Caco-2 (cell line): ENCODE measurements at places on chromosomes 6 and 20.
A peak's percentile ranks its signal among the peaks of the same experiment; 100 is the strongest.

- no peaks in the 10 kb centered on the region for H3K36me3 ChIP-seq
- no peak overlapping the region for H3K27ac ChIP-seq
- H3K4me3 ChIP-seq: no peak overlapping the region
- peaks cover 10% of the 10 kb centered on the region for H3K4me1 ChIP-seq
Measured at GRCh38 chr6:164108869-164109769, 694.6 kb downstream of the QKI start.

GRCh38 chr6:123417535-123417934 lies 219.2 kb downstream of the TRDN start:
- H3K27me3 ChIP-seq: no peaks in the 10 kb centered on the region
- H3K27ac ChIP-seq: no peak overlapping the region
- no peak for DNase-seq

DNA sequence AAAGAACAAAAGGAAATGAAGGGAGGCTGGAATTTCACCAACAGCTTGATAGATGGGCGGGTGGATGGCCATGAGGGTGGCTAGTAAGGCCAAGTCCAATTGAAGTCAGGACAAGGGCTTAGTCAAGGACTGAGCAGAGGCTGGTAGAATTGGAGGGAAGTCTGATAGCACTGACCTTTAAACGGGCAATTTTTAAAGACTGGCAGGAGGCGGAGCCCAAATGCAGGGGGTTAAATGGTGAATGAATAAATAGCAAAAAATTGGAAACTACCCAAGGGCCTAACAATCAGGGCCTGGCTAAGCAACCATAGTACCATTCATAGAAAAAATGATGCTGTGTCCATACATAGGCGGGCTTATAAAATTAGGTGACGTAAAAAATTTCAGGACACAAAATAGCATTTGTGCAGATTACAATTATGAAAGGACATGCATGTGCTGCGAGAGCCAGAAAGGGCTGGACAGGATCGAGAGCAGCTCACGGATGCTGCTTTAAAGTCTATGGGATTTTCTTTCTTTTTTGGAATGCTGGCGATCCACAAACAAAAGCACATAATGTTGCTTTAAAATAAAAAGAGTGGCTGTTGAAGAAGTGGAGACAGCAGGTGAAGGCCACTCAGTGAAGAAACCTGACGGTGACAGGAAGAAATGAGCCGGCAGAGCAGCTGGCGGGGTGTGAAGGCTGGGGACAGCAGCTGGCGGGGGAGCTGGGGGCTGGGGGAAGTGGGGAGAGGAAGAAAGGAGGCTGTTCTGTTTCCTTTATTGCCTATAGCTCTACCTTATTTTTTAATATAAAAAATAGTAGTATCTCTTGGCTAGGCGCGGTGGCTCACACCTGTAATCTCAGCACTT lies 42.8 kb upstream of the TAF8 start:
- no peak for DNase-seq
- no peak overlapping the region for H3K27ac ChIP-seq
- peaks cover 10% of the 10 kb centered on the region for H3K4me1 ChIP-seq
- H3K4me3 ChIP-seq: no peak overlapping the region
- no peaks in the 10 kb centered on the region for H3K27me3 ChIP-seq
- no peaks in the 10 kb centered on the region for H3K36me3 ChIP-seq

- H3K4me3 ChIP-seq: peak overlapping the region; percentile 58
- peaks cover 22% of the 10 kb centered on the region for H3K4me1 ChIP-seq
- no peaks in the 10 kb centered on the region for H3K27me3 ChIP-seq
- peak; percentile 91 for DNase-seq
Measured at GRCh38 chr20:63957690-63958441, 1.6 kb upstream of the UCKL1 start.

GRCh38 chr20:12057778-12058177 lies 140.1 kb downstream of the BTBD3 start:
- H3K27ac ChIP-seq: no peak overlapping the region
- H3K4me3 ChIP-seq: no peak overlapping the region
- H3K27me3 ChIP-seq: no peaks in the 10 kb centered on the region
- H3K36me3 ChIP-seq: no peaks in the 10 kb centered on the region
- no peak for DNase-seq
- H3K4me1 ChIP-seq: no peaks in the 10 kb centered on the region

DNA sequence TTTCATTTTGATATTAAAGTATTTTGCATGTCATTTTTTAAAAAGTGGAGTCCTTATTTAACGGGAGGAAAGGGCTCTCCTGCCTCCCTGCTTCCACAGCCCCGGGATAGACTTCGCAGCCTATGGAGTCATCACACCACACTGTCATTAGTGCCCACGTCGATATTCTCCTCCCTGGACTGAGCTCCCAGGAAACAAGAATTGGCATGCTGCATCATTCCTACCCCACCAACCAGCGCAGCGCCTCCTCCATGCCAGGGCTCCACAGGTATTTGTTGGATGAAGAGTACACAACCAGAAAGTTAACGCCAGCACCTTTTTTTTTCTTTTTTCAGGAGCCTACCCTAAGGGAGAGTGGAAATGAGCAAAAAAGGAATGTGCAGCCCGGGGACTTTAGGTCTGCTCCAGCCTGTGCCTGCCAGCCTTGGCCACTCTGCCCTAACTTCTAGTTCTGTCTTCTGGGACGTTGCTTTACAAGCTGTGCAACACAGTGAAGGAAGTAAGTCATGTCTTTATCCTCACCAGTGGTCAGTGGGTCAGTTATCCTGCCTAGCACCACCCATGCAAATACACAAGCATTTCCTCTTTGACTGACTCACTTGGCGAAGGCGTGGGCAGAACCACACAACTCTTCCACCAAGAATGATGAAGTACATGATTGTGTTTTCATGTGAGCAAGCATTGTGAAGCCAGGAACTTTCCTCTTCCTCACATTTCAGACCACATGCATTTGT lies 180.7 kb upstream of the UST start:
- H3K27me3 ChIP-seq: peaks cover 1% of the 10 kb centered on the region; the same call in 1 of the 2 replicates
- no peaks in the 10 kb centered on the region for H3K36me3 ChIP-seq
- H3K27ac ChIP-seq: no peak overlapping the region
- no peak for DNase-seq
- no peak overlapping the region for H3K4me3 ChIP-seq

GRCh38 chr6:14010275-14010674 lies 85.5 kb downstream of the RNF182 start:
- H3K4me3 ChIP-seq: no peak overlapping the region
- H3K27me3 ChIP-seq: no peaks in the 10 kb centered on the region; the same call in 1 of the 2 replicates
- H3K36me3 ChIP-seq: no peaks in the 10 kb centered on the region
- no peaks in the 10 kb centered on the region for H3K4me1 ChIP-seq
- H3K27ac ChIP-seq: no peak overlapping the region

DNA sequence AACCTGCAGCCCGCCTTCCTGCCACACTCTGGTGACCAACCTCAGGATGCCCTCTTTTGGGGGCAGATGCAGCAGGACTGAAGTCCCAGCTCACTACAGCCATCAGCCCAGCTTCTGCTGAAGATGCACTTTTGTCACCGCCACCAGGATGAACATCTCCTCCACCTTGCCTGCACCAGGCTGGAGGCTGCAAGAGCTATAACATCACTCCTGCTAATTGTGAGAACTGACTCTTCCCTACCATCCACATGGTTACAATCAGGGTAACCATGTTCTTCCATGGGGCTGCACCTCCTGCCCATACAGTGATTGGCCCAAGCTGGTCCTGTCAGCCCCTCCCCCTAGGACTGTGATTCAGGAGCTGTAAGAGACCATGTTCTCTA lies 2.0 kb upstream of the ACTL10 start:
- peaks cover 25% of the 10 kb centered on the region for H3K4me1 ChIP-seq
- DNase-seq: no peak
- H3K36me3 ChIP-seq: peaks cover 9% of the 10 kb centered on the region
- peak overlapping the region; percentile 86; the same call in 1 of the 2 replicates for H3K4me3 ChIP-seq
- peak overlapping the region; percentile 86 for H3K27ac ChIP-seq
- no peaks in the 10 kb centered on the region for H3K27me3 ChIP-seq

GRCh38 chr6:157981132-157981394 lies 600 bp upstream of the SYNJ2 start:
- H3K4me3 ChIP-seq: peak overlapping the region; percentile 92
- H3K4me1 ChIP-seq: peaks cover 50% of the 10 kb centered on the region
- no peaks in the 10 kb centered on the region for H3K36me3 ChIP-seq
- peak overlapping the region; percentile 34 for H3K27ac ChIP-seq

DNA sequence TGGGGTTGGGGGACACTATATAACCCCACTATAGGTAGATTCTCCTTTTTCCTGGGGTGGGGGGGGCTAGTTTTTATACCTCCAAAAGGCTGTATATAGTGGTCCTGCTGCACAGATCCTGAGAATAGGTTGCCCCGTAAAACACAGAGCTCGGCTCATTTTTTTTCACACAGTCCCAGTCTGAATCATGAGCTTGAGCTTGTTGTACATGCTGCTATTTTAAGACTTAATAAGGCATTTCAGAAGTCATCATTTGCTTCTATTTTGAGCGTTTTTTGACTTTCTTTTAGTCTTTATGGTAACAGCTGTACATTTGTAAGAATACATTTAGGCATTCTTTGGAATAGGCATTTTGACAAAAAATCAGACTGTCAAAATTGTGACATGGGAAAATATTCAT lies 30.5 kb downstream of the SLC9A8 start:
- 0 out of 2 replicates have a peak, but pooled peaks cover 3% of the 10 kb centered on the region for H3K36me3 ChIP-seq
- no peak overlapping the region for H3K4me3 ChIP-seq
- no peaks in the 10 kb centered on the region for H3K27me3 ChIP-seq
- H3K27ac ChIP-seq: no peak overlapping the region
- DNase-seq: no peak

DNA sequence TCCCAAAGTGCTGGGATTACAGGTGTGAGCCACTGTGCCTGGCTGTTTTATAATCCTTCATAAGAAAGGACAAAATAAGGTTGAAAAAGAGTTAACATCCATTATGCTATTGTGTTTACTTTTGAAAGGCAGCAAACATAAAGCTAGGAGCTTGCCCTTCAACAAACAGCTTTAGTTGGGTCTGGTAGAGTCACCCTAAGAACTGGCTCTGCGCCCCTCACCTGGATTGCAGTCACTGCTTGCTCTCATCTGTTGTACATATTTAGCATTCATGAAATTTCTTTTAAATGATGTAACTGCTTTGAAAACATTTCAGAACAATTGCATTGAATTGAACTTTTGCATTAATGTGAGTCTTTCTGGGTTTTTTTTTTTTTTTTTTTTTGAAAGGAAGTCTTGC lies 38.9 kb downstream of the JARID2 start:
- peaks cover 51% of the 10 kb centered on the region for H3K4me1 ChIP-seq
- no peaks in the 10 kb centered on the region for H3K36me3 ChIP-seq
- H3K27ac ChIP-seq: peak overlapping the region; percentile 32
- H3K27me3 ChIP-seq: no peaks in the 10 kb centered on the region

- no peak for DNase-seq
- H3K27ac ChIP-seq: no peak overlapping the region
- no peaks in the 10 kb centered on the region for H3K27me3 ChIP-seq
Measured at GRCh38 chr6:83370567-83370966, 60.3 kb downstream of the ME1 start.

DNA sequence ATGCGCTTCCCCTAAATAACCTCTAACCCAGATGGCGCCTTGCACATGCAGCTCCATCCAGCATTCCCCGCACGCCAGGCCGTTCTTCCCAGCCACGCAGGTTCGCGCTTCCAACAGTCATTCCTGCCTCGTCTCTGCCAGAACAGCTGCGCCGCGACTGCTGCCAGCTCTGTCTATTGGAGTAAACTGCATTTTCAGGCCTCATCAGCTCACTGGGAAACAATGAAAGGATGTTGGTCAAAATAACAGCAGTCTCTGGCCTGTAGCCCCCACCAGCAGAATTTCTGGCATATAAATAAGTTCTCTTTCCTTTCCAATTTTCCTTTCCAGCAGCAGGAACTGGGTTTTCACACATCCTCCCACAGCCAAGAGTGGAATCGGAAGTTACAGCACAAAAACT lies 14.6 kb downstream of the NRSN1 start:
- H3K36me3 ChIP-seq: no peaks in the 10 kb centered on the region; the same call in 1 of the 2 replicates
- H3K27ac ChIP-seq: no peak overlapping the region
- DNase-seq: no peak
- H3K4me1 ChIP-seq: no peaks in the 10 kb centered on the region
- H3K27me3 ChIP-seq: no peaks in the 10 kb centered on the region

DNA sequence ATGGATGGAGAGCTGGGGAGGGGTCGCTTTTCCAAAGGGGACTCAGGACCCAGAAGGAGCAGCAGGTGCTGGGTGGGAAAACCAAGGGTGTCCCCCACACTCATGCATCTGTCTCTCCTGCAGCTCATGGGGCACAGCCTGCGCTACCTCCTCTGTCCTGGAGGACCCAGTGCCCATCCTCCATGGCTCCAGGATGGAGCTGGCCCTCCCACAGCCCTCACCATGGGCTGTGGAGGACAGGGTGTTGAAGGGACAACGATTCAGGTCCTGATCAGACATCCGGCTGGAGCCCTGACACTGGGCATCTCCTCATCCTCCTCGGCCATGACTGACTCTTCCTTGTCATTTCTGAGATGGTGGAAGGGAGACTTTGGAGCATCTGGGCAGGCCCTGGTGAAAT lies 97.9 kb upstream of the SULF2 start:
- H3K27ac ChIP-seq: no peak overlapping the region
- no peak for DNase-seq
- H3K36me3 ChIP-seq: no peaks in the 10 kb centered on the region
- H3K4me3 ChIP-seq: no peak overlapping the region

- H3K4me1 ChIP-seq: peaks cover 56% of the 10 kb centered on the region
- no peak overlapping the region for H3K27ac ChIP-seq
- no peak overlapping the region for H3K4me3 ChIP-seq
- H3K36me3 ChIP-seq: no peaks in the 10 kb centered on the region
- no peak for DNase-seq
Measured at GRCh38 chr6:167674486-167674885, 152.2 kb upstream of the AFDN start.
